ENCODE measurements at places on chromosomes 7 and 10.

- DNase-seq: no peak
Measured at GRCh38 chr10:14409247-14409646, 78.5 kb upstream of the FRMD4A start.

GRCh38 chr10:61986382-61986781, 84.9 kb downstream of the ARID5B start:
- DNase-seq: no peak

GRCh38 chr7:5334671-5335070, 51.9 kb downstream of the SLC29A4 start:
- no peak for DNase-seq

DNA sequence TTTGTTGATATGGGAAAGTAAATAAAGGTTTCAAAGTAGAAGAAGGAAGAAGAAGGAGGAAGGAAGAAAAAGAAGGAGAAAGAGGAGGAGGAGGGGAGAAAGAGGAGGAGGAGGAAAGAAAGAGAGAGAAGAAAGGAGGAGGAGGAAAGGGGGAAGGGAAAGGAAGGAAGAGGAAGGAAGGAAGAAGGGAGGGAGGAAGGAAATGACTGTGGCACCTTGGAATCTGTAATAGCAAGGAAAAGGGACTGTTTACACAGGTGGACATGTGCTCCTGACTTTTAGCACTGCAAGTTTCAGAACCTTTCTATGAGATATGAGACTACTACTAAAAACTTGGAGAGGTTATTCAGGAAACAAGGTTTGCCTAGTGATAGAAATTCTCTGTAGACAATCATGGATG, 153.2 kb downstream of the BTAF1 start:
- no peak for DNase-seq

GRCh38 chr7:127876393-127876792, 154.8 kb downstream of the LRRC4 start:
- no peak for DNase-seq

- DNase-seq: no peak
Measured at GRCh38 chr10:31350891-31351290, 31.9 kb downstream of the ZEB1 start.

GRCh38 chr7:44595934-44596635, 10.3 kb upstream of the OGDH start:
- DNase-seq: no peak

GRCh38 chr10:77180794-77181193, 456.8 kb downstream of the KCNMA1 start:
- no peak for DNase-seq

DNA sequence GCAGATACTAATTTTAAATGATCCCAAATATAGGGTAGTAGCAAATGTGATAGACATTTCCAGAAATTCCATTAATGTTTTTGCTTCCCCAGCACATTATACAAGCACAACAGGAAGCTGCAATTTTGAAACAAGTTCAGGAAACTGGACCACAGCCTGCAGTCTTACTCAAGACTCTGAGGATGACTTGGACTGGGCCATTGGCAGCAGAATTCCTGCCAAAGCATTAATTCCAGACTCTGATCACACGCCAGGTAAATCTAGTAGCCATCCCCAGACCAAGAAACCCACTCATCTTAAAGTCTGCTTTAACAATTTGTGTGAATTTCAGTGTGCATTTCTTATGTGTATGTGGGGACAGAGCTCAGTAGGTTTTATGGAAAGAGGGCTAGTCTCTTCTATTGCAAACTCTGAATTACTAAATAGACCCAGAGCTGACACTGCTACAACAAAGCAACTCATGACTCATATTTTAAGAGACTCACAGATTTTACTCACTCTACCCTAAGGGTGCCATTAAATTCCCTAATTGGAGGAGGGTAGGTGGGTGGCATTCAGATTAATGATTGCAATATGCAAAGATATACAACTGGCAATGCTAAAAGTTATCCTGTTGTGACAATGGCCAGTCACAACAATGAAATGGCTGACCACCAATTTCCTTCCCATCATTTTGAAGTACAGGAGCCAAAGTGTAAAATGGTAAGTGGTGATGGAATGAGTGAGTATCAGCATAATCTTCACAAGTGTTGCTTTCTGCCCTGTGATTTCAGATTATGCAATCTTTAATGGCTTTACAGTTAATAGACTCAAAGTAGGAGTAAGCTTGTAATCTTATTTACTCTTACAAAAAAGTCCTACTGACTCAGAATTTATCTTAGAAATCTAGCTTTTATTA, 317.6 kb upstream of the PLXDC2 start:
- no peak for DNase-seq

DNA sequence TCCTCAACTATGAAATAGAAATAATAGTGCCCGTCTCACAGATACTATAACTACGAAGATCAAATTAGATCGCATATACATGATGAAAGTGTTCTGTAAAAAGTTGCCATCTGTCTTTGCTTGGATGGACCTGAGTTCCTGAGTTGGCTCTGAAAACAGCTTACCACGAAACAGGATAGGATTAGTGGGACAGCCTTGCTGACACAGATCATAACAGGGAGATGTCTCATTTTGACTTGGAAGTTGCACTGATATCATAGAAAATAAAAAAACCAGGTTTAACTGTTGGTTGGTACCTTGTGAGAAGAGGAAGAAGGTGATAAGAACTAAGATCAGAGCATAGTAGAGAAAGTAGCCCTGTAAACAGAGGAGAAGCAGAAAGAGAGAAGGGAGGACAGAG, 79.3 kb upstream of the AGBL3 start:
- no peak for DNase-seq

DNA sequence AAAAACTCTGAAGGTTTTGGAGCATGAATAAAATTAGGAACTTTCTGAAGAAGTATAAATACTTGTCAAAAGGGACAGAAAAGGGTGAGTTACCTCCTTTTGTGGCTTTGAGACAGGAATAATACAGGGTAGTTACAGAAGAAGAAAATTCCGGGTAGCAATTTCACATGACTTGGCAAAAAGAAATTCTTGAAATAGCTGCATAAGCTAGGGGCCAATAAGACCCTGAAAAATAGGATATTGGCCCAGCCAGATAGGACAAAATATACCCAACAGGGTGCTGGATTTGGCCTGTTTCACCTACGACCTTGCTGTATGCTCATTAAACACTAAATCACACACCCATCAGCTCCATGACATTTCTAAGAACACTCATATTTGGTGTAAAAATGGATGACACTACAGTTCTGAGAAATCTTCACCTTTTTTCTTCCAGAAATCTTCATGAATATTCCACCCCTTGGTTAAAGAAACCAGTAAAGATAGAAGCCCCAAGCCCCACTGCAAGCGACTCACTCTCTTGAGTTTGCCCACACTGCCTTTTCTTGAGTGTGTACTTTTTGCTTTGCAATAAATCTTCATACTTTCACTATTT, 362.7 kb downstream of the SEMA3D start:
- DNase-seq: no peak

DNA sequence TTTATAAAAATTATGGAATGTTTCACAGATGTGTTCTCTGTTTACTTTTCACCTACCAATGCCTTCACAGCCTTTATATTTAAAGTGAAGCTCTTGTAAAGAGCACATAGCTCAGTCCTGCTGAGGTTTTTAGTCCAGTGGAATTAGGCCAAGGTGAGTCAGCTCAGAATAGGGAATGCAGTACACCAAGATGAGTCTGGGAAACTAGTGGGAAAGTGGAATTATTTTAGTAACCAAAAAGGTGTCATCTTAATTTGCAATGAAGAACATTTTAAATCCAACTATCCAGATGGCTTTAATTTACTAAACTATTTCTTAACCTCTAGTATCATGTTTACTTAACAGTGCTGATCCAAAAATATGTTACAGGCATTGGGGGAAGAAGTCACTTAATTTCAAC, 236.3 kb upstream of the CTBP2 start:
- DNase-seq: no peak

GRCh38 chr7:4102231-4102841, 579.8 kb upstream of the FOXK1 start:
- DNase-seq: no peak

GRCh38 chr10:60400366-60400765, 10.7 kb upstream of the ANK3 start:
- no peak for DNase-seq

- DNase-seq: no peak
Measured at GRCh38 chr10:71727105-71727737, 7.6 kb upstream of the C10orf105 start.

- DNase-seq: no peak
Measured at GRCh38 chr10:24495666-24496460, 227.8 kb downstream of the ARHGAP21 start.

GRCh38 chr7:47247132-47247531, 334.8 kb downstream of the TNS3 start:
- DNase-seq: no peak

DNA sequence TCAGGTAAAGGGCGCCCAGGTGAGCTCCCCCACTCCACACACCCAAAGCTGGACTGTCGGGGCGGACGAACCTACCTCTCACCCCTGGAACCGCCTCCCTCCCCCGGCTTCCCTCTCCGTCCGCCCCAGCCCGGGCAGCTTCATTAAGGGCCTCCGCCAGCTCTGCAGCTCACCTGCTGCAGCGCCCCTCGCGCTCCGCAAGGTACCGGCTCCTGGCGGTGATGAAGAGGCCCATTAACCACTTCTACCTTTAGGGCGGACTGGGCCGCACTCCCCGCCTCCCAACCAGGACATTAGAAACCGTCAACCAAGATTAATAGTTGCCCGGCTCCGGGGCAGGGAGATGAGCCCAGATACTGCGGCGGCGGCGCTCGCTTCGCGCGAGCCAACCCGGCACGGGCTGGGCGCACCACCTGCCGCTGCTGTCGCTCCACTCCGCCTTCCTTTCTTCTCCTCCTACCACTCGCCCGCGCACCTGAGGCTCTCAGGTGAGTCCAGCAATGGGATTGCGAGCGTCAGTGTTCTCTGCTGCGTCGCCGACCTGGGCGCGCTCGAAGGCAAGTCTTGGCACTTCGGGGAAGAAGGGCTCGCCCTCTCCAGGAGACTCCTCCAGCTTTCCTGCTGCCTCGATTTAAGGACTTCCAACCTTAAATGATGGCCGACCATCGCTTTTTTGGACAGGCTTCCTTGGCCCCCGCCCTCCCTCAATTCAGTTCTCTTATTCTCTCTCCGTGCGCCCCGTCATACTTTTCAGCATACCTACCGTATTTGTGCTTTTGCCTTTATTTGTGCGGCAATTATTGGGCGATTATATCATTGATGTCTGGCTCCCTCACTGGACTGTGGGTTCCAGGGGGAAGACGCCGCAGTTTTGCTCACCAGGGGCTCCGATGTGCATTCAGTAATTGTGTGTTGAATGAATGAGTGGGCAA, 13.6 kb upstream of the KAZALD1 start:
- DNase-seq: no peak

- no peak for DNase-seq
Measured at GRCh38 chr7:151375530-151376217, 34.1 kb downstream of the NUB1 start.
